Aortic smooth muscle cell (primary cell): ENCODE measurements at places on chromosomes 5 and 9. TPM values are rescaled to one million over a fixed set of nuclear protein-coding genes. Genes with fewer than 3 reads are reported as not detected.

The OTP gene
- not detected in 2 replicates for total RNA-seq

The EQTN gene
- not detected in 2 replicates for total RNA-seq

The GRAMD2B gene
- total RNA-seq = 17.3 and 27.4 TPM in 2 replicates

The FAM169A gene
- 0.19 and 0.40 TPM in 2 replicates for total RNA-seq

The ENG gene
- total RNA-seq = 31.2 and 69.0 TPM in 2 replicates

The SPATA24 gene
- total RNA-seq = 7.0 and 9.6 TPM in 2 replicates

The PDLIM4 gene
- 12.3 and 14.7 TPM in 2 replicates for total RNA-seq

The OBP2B gene
- total RNA-seq = not detected in 2 replicates

The ANKRD34B gene
- not detected in 2 replicates for total RNA-seq

The SNCAIP gene
- total RNA-seq = 0.93 and 1.5 TPM in 2 replicates

The LMBRD2 gene
- total RNA-seq = 26.6 and 30.4 TPM in 2 replicates

The PTGR1 gene
- total RNA-seq = 62.7 and 76.2 TPM in 2 replicates

The RASGRF2 gene
- 2.0 and 2.7 TPM in 2 replicates for total RNA-seq

The LRRC26 gene
- not detected in 2 replicates for total RNA-seq

The IFNA13 gene
- not detected in 2 replicates for total RNA-seq

The RBM18 gene
- 7.1 and 8.7 TPM in 2 replicates for total RNA-seq

The RNF208 gene
- 0.40 and 0.50 TPM in 2 replicates for total RNA-seq

The FRMPD1 gene
- total RNA-seq = not detected in 2 replicates

The SLC6A19 gene
- total RNA-seq = not detected in 2 replicates

The FOXD4 gene
- total RNA-seq = 0.06 and 0.13 TPM in 2 replicates

The CCNH gene
- total RNA-seq = 93.6 and 112 TPM in 2 replicates

The SPINK4 gene
- not detected in 2 replicates for total RNA-seq

The IGFBPL1 gene
- total RNA-seq = not detected in 2 replicates

The AGXT2 gene
- total RNA-seq = not detected in 2 replicates

The CSF2 gene
- not detected in 2 replicates for total RNA-seq
